ENCODE measurements at places on chromosomes 5 and 9.

DNA sequence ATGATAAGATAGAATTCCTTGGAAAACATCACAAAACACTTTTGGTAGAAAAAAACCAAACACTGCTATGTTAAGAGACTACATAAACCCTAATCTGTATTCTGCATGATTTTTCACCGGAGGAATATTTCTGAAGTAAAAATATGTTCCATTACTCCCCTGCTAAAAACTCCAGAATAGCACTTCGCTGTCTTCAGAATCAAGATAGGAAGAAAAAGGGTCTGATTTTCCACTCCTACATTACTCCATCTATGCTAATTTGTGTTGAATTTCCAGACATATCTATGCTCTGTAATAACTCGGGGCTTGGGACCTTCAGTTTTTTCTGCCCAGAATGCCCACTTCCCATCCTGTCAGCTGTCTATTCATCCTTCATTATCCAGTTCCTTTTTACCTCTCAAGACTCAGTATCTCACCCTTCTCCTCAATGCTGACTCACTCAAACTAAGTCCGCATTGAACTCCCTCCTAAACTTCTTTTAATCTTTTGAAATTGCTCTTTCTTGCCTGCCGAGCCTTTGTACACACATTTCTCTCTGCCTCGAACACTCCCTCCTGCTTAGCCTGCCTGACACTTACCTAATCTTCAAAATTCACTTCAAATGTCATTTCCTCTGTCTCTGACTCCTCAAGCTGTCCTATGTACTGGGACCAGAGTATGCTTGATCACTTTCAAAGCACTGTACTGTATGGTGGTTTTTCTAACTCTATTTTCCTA, 171.0 kb downstream of the ARRDC3 start:
- no peak for DNase-seq

- no peak for DNase-seq
Measured at GRCh38 chr5:93076096-93076495, 504.9 kb downstream of the NR2F1-AS1 start.

DNA sequence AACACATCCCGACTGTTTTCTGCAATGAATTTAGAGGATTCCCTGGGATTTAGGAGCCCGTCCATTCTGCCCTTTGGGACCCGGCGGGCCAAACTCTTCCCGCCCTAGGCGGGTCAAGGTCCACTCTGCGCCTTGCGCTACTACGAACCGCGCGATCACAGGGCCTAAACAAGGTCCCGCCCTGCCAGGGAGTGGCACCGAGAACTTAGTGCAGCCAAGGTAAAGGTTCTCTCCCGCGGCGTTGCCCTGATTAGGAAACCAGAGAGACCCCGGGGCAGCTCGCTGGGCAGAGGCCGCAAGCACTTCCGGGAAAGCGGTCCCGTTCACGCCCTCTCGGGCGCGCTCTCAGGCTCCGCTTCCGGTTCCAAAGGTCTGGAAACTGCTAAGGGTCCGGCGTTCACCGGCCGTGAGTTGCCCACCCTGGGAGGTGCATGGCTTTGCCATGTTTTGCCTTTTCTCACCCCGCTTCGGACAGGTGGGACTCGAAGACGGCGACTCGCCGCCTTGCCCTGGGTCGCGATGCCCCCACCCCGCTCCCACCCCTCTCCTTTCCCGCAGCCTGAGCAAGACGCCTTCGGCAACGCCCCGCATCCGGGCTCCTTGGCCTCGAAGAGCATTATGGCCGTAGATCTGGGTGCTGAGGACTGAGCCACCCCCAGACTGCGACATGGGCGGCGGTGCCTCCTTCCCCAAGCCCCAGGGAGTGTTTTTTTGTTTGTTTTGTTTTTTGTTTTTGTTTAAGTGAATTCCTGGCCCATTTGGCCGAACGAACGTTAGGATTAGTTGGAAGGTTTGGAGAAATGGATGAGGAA, 23.4 kb downstream of the HNRNPK start:
- peak; percentile 84 for DNase-seq

GRCh38 chr9:109475526-109475925, 22.6 kb downstream of the PTPN3 start:
- no peak for DNase-seq

DNA sequence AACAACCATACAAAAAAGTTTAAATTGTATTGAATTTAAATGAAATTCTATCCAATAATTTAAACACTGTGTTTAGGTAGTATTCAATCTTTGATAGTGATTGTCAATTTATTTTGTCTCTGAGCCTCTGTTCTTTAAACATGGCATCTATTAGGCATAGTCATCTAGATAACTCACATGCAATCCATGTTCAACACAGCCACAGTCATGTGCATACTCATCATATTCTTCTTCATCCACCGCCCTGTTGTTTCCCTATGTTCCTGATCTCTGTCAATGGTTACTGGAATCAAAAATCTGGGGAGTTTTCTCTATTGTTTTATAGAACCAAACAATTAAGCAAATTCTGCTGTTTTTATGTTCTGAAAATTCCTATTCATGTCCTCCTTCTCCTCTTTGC, 521.1 kb upstream of the DAB2 start:
- DNase-seq: no peak

DNA sequence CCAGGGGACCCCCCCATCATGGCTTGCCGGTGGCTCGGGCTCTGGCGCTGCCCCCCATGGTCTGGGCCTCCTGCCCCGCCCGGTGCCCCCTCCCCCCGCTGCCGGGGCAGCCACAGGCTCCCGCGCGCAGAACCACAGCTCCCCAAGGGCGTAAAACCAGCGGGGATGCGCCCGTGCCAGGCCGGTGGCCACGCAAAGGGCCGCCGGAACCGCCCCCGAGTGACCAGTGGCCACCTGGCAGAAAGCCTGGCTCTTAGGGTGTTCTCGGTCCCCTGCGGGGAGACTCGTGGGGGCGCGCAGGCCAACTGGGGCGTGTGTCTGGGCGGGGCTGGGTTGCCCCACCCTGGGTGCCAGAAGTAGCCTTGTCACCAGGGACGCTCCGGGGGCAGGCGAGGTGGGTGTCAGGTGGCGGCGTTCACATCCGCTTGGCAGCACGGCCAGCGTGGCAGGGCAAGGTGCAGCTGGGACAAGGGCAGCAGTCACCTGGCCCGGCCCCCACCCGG, 515 bp upstream of the AGPAT2 start:
- no peak for DNase-seq

DNA sequence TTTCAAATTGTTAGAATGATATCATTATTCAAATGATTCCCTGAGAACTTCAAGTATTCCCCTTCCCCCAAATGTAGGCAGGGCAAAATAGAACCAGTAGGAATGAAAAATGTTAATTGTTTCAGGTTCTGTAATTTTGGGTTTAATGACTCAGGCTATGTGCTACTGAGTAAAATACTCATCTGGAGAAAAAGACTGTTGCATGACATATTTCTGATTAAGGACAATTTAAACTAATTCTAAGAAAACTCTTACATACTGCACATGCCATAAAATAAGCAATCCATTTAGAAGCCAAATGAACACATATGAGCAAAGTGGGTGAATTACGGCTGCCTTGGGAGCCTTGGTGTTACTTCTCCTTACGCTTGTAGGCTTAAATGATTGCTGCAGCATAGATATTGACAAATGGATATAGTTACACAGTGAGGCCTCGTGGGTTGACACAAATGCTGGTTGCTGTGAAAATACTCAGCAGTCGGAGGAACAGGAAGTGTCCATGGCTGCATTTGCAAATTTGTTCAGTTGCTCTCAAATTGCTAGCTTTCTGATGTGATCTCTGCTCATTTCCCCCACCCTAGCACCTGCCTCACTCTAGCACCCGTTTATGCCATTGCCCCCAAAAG, 174.9 kb upstream of the DMAC1 start:
- peak; percentile 23 for DNase-seq

DNA sequence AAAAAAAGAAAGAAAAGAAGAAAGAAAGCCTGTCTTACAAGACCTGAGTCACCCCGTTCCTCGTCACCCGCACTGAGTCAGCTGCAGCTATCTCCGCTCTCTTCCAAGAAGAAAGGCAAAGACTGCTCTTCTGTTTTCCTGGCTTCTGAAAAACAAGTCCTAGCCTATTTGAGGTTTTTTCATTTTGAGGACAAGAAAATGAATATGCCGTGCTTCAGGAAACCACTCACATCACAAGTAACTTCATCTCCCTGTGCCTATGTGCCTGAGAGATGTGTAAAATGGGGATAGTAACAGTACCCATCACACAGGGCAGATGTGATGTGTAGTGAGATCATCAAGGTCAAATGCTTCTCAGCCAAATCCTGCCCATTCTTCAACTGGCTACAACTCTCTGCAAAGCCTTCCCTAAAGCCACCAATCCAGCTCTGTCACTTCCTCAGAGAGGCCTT, 78.4 kb downstream of the GLDC start:
- DNase-seq: no peak

DNA sequence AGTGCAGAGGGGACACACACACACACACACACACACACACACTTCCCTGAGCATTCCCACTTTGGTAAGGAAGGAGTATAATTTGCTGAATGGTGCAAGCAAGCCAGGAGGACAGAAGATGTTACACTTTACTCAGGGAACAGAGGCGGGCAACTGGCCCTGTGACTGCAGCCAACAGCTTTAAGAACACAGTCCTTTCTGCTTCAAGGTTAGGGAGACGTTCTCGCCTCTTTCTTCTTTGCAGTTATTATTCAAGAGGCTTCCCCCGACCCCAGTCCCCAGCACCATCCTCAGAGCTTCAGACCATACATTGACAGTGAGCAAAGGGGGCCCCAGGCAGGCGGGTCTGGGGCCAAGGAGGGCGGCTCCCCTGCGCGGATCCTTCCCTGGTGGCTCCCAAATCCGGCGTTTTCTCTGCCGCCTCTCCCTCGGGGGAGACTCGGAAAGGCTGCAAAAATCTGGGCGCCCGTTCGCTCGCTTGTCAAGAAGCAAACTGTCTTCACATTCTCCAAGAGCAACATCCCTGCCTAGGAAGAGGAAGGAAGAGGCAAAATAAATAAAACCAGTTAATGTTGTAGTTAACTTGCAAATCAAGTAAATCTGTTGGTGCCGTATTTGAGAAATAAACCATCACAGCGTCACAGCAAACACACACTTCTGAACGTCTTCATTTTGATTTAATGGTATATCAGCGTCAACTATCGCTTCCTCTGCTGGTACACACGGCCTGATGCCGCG, 3.8 kb upstream of the LHX2 start:
- no peak for DNase-seq

GRCh38 chr9:17795744-17796143, 216.9 kb downstream of the SH3GL2 start:
- DNase-seq: no peak

All from NCI-H510A treated with DMSO at 0.1 percent for 48 hours (cell line).